ENCODE measurements at places on chromosomes 1 and 21.

- no peak for DNase-seq
Measured at GRCh38 chr21:32554832-32555638, 30.3 kb downstream of the TCP10L start.

- DNase-seq = no peak
Measured at GRCh38 chr1:114669562-114670082, at the start of gene DENND2C. Gene DENND2C, minus strand, starts transcription at chr1:114670049. Its CDS starts 44,065 bp downstream, at chr1:114625984.

DNA sequence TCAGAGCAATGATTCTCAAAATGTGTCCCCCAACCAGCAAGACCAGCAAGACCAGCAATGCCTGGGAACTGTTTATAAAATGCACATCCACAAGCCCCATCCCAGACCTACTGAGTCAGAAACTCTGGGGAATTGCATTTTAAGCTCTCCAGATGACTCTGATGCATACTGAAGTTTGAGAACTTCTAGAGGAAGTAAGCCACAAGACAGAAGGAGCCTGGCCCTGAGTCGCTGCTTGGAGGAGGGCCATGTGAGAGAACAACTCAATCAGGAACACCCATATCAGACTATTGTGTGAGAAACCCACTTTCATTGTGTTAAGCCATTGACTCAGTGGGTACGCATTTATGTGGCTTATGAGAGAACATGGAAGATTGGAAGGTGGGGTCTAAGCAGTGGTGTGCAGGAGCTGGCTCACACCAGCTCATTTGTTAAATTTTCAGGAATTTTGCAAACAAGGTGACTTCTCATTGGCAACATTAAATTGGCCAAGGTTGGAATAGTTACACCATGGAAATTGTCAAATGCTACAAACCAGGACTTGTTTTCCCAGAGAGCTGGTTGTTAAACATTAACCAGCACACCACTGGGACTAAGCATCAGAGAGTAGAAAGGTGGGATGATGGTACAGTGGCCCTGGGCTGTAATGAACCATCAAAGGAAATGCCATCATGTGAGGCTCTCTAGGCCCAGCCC lies 38.9 kb downstream of the ATP1A1 start:
- no peak for DNase-seq

- DNase-seq = no peak
Measured at GRCh38 chr1:221756830-221757551, 15.1 kb upstream of the DUSP10 start.

GRCh38 chr1:31984419-31985347 lies 29.0 kb upstream of the KHDRBS1 start:
- no peak for DNase-seq

- no peak for DNase-seq
Measured at GRCh38 chr1:11845641-11846335, 1.8 kb downstream of the NPPA start.

DNA sequence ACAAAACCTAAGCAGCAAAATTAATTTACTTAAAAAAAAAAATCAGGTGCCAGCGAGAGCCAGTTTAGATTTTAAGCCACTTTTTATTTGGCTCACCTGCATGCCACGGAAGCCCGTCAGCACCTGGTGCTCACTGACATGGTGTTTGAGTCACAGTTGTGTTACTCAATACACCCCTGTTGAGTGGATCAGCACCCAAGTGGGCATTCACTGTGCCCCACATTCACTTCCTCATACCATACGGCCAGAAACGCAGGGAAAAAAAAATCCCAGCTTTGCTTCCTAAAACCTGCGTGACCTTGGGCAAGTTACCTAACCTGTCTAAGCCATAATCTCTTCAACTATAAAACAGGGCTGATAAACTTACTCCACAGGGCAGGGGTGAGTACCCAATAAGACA lies 42.8 kb upstream of the SIM2 start:
- no peak for DNase-seq

DNA sequence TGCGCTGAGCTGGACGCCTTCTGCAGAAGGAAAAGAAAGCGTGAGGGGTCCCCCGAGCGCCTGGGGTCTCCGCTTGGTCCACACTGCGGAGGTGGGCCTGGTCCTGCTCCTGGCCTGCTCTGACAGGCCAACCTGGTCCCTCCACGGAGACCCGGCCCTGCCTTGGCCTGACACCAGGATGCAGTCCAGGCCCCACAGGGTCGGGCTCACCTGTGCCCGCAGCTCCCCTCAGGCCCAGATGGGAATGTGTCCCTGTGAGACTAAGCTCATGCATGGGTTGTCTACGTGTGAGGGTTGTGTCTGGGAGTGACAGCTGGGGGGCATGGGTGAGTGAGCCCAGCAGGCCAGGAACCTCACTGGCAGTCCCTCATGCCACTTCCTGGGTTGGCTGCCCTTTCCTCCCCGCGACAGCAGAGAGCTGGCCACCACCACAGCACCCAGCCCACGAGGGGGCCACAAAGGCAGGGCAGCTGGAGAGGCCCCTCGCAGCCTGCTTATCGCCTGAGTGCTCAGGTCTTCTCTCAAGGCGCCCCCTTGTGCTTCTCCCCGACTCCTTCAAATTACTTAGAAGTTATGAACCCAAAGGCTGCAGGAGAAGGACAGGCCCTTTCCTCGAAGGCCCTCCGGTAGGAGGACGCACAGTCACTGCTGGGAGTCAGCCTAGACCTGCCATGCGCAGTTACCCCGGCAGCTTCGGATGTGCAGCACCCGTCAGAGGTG lies 41.1 kb downstream of the SLC45A1 start:
- no peak for DNase-seq

DNA sequence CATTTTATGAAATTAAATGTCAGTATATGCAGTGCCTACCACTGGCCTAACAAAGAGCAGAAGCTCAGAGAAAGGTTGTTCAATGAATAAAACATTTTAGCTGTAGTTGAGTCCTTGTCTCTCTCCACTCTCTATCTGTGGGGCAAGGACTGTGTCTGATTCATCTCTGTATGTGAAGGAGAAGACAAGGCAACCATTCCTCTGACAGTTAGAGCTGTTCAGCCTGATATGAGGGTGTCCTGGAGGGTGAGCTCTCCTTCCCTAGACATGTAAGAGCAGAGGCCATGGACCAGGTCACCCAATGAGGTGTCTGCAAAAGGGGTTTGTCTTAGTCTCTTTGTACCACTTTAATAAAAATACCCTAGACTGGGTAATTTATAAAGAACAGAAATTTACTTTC lies 4.5 kb upstream of the PDZK1IP1 start:
- DNase-seq = no peak

- DNase-seq = no peak
Measured at GRCh38 chr21:35249636-35250035, 200.5 kb upstream of the RUNX1 start.

DNA sequence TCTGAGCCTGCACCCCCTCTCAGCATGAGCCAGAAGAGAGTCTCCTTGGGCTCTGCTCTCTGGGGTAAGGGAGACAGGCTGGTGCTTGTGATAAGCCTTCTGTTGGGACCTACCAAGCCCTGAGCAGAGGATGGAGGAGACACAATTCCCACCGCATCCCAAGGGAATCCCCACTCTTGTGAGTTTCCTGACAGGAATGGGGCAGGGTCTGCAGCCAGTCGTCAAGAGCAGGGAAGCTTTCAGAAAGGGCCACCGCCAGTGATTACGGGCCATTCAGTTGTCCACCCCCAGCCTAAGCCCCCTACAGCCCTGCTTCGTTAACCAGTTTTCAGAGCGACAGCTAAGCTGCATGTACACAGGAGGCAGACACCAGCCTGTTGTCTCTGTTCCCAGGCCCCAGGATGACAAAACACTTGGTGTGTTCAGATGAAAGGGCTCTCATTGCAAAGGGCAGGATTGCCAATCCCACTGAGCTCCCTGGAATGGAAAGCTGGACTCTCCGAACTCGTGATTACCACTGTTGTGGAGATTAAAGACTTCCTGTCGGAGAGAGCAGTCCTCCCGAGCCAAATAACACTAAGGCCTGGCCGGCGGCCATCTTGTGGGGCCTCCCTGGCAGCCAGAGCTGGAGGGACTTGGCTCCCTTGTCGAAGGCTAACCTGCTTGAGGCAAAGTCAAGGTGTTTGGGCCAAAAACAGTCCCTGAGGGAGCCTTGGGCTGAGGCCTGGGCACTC lies 37.4 kb upstream of the SLC30A1 start:
- DNase-seq = no peak

DNA sequence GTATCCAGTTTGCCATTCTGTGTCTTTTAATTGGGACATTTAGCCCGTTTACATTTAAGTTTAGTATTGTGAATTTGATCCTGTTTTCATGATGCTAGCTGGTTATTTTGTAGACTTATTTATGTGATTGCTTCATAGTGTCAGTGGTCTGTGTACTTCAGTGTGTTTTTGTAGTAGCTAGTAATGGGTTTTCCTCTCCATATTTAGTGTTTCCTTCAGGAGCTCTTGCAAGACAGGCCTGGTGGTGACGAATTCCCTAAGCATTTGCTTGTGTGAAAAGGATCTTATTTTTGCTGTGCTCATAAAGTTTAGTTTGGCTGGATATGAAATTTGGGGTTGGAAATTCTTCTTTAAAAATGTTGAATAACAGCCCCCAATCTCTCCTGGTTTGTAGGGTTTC lies 69.2 kb upstream of the PDC start:
- no peak for DNase-seq

DNA sequence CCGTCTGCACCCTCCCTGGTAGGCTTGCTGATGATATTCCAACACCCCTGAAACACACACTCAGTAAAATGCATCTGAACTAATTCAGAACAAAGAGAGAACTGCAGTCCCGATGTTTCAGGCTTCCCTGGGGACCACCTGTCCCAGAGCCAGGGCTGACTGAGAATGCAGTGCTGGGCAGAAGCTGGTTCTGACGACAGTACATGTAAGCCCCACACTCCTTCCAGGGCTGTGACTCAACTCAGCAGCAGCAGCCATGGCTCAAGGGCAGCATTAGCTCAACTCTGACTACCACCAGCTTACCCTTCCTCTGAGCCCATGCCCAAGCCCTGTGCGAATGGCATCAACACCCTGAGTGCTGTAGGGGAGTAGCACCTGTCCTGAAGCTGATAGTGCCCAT lies 56.4 kb upstream of the SIPA1L2 start:
- DNase-seq = no peak

DNA sequence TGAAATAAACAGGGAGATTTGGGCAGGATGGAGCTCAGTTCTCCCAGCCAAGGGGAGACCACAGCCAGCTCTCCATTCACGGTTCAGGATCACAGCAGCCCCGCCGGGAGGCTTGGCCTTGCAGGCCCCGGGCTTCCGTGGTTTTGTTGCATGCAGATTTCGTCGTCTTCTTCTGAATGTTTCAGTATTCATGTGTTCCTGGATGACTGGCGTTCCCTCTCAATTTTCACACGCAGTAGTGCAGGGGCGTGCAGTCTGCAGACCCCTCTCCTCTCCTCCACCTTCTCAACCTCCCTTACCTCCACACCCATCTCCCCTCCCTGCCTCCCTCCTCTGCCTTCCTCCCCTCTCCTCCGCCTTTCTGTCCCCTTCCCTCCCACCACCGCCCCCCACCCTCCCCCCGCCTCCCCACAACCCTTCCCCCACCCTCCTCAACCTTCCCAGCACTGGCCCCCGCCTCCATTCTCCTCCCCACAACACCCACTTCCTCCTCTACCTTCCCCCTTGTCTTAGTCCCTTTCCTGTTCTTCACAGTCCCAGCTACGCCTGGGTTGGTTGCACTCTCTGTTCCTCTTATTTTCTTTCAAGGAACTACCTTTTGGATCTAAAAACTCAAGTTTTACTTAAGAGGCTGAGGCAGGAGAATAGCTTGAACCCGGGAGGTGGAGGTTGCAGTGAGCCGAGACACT lies 8.4 kb upstream of the SLC19A1 start:
- peak; percentile 54 for DNase-seq

DNA sequence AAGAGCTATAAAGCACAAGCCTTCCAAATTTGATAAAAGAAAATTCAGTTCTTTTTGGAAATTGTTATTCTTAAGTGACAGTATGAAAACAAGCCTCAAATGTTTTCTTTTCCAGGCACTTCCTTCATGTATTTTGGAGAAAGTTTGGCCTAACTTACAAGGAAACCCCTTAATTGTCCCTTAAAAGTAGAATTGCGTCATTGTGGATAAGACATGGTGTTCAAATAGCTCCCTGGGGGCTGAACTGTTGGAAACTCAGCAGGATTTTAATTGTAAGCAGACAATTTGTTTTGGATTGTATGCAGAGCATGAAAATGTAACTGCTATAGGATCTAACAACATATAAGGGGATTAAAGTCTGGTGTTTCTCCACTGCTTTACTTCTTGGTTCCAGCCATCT lies 35.4 kb upstream of the FGGY start:
- no peak for DNase-seq

GRCh38 chr1:53083636-53084588 lies 21.9 kb downstream of the PODN start:
- no peak for DNase-seq

- no peak for DNase-seq
Measured at GRCh38 chr1:2970311-2971071, 50.8 kb upstream of the ACTRT2 start.

DNA sequence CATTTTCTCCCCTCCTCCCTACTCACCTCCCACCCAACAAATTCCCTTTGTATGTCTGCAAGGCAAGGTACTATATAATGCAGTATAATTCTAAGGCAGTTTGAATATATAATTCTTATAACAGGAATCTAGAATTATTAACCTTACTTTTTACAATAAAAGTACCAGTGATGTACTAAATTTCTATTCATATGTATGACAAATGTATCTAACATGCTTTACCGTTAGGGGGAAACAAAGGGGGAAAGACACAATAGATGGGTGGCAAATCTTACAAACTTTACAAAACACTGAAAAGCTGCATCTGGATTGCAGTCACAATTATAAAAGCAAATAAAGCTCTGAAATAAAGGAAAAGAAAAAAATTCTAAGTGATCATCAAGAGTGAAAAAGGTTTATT lies 2.3 kb downstream of the PIK3R3 start:
- DNase-seq = no peak

DNA sequence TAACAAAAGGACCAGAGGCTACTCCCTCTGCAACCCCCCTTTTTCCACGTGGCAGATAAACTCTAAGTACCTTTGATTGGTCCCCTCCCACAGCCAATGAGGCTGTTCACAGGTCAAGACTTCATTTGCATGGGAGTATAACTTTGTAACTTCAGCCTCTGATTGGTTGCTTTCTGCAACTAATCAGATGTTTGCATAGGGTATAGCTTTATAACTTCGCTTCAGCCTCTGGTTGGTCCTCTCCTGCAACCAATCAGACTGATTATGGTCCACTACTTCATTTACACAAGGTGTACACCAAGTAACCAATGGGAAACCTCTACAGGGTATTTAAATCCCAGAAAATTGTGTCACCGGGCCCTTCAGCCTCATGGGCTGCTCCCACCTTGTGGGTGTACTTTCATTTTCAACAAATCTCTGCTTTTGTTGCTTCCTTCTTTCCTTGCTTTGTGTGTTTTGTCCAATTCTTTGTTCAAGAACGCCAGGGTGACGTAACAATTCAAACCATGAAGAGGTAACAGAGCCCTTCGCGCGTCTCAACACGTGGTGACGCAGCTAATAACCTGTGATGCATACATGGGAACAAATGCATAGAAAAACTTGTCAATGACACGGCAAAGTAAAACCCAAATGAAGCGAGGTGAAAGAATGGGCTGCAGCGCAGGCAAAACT lies 47.2 kb downstream of the VPS26C start:
- no peak for DNase-seq

GRCh38 chr1:15968172-15968571 lies 7.7 kb downstream of the ZBTB17 start:
- no peak for DNase-seq
